CD4-positive, alpha-beta T cell treated with Interferon alpha-2 for 1 hour (primary cell): ENCODE measurements at places on chromosomes 4 and X.

DNA sequence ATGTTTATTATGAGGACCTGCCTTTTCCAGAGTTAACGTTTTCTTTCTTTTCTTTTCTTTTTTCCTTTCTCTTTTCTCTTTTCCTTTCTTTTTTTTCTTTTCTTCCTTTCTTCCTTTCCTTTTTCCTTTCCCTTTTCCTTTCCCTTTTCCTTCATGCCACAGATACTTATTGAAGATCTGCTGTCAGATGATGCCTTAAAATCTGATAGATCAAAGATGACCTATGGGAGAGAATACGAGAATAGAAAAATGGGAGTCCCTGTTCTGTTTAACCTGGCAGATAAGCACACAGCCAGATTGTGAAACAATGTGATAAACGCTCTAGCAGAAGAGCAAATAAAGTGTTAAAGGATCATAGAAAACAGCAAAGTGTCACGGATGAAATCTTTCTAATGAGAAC lies 38.9 kb downstream of the AFF1 start:
- no peak for DNase-seq

- DNase-seq = no peak
Observed at GRCh38 chr4:101777431-101777830, 13.1 kb upstream of the BANK1 start.

DNA sequence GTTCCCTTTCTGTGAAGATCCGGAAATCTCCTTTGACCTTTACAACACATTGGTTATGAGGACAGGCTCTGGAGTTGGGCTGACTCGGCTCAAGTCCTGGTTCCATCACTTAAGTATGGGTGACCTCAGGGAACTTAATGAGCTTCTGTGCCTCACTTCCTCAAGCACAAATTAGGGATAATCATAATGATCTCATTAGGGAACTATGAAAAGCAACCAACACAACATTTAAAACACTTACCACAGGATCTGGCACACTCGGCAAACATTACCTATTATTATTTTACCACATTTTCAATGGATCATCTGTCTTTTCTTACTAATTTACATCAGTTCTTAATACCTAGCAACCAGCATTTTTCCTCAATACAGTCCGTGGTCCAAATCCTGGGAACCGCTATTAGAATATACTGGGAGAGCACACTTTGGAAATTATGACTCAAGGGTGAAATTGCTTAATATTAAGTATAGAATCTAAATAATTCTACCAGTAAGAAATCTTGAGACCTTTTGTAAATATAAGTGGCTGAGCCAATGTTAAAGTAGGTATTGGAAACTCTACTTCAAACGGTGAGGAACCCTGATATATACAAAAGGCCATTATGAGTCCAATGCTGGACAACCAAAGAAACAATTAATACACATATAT lies 19.6 kb downstream of the ADGRA3 start:
- no peak for DNase-seq

- no peak for DNase-seq
Observed at GRCh38 chr4:3791910-3792542, 25.8 kb downstream of the ADRA2C start.

- DNase-seq = no peak
Observed at GRCh38 chrX:137568741-137569469, 3.0 kb downstream of the ZIC3 start.

DNA sequence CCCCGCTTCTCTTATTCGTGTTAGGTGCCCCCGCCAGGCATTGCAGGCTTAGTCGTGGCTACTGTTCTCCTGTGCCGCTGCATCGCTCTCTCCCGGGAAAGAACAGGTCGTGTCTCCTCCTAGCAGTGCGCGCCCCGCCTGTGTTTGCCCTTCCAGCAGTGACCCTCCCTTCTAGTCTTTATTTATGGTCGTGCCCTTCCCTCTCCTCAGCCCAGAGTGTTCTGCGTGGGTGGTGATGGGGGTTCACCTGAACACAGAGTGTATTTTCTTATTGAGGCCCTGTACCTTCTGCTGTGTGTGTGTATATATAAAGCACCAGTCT lies 15.2 kb downstream of the USP11 start:
- no peak for DNase-seq

DNA sequence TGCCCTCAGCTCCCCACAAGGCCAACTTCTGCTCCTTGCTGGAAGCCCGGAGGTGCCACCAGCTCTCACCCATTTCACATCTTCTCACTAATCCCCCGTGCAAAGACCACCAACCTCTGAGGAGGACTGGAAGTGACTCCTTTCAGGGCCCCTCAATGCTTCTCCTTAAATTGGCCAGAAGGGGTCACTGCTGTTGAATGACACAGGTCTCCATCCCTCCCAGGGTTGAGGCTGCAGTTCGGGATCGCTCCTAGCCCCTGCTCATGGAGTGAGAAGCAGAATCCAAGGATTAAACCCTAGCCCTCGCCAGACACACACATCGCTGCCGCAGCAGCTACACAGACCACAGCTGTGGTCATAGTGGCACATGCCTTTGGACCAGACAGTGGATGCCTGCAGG lies 279.5 kb upstream of the TAPT1 start:
- no peak for DNase-seq
